Substantia nigra (tissue), 51 donors: ENCODE measurements at places on chromosomes 5 and 9.

- DNase-seq = no peak
Observed at GRCh38 chr5:147687118-147687517, 95.4 kb downstream of the JAKMIP2 start.

DNA sequence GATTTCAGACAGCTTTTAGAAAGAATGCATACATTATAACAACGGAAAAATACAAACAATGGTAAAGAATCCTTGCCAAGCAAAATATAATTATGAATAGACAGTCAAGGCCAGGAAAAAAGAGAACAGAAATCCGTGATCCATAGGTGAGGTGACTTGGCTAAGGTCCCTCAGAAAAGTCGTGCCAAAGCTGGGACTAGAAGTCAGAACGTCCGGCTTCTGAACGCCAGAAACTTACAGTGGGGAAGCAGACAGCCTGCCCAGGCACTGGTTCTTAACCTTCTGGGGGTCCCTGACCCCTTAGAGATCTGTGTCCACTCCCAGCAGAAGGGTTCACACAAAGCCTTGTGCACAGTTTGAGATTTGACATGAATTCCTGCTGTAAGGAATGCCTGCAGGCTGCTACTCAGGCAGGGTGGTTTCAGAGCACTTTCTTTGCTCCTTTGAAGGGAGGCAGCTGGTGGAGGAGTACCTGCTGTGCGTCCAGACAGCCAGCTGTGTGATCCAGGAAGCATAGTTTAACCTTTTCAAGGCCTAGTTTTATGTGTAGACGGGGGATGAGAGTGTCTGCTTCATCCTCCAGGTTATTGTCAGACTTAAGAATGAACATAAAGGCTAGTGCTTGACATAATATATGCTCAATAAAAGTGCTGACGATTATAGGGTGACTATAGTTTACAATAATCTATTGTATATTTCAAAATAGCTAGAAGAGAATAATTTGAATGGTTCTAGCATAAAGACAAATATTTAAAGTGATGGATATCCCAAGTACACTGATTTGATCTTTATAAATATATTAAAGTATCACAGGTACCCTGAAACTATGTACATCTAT lies 852 bp downstream of the ARHGEF37 start:
- no peak for DNase-seq

- DNase-seq = no peak
Observed at GRCh38 chr5:10278658-10279279, 28.7 kb downstream of the CCT5 start.

DNA sequence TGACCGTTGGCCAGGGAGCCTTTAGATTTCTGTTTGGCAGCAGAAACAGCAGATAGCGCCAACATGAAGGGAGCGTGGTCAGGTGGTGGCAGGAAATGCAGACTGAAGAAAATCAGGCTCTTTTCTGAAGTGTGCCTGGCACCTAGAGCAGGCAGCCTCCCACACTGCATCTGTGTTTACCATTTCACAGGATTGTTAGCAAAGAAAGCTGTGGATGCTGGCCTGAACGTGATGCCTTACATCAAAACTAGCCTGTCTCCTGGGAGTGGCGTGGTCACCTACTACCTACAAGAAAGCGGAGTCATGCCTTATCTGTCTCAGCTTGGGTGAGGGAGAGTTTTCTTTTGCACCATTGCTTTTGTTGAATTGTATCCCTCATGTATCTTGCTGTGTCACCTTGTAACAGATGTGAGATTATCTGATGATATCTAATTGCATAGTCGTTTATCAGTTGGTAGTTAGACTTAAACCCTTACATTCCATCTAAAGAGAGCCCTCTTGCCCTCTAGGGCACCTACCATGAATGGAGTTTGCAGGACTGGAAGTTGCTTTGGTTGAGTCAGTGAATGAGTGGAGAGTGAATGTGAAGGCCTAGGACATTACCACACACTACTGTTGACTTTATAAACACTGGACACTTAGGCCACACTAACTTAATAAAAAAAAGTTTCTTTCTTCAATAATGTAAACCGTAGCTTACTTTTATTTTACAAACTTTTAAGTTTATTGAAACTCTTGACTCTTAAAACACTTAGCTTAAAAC lies 42.8 kb downstream of the ACO1 start:
- no peak for DNase-seq
